ENCODE measurements at places on chromosomes 13 and 19. TPM values are rescaled to one million over a fixed set of nuclear protein-coding genes. Genes with fewer than 3 reads are reported as not detected.

DNA sequence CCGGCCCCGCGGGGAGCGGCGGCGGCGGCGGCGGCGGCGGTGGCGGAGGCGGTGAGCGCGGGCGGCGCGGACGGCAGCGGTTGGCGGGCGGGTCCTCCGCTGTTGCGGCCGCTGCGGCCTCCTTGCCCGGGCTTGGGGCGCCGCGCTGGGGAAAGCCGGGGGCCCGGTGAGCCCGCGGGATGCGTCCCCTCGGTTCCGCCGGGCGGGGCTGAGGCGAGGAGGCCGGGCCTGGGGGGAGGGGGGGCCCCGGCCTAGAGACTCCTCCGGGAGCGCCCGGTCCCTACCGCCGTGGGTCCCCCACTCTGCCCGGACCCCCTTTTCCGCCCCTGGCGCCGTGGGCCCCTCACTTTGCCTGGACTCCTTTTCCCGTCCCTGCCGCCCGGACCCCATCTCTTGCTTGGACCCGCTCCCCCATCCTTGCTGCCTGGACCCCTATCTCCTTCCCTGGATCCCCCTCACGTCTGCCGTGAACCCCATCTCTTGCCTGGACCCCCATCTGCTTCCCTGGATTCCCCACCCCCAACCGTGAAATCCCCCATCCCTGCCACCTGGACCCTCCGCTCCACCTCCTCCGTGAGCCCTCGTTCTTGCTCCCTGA lies 28.6 kb upstream of the NDUFS7 start:
- DNase-seq = no peak

GRCh38 chr19:28633319-28634018 lies 579.5 kb downstream of the UQCRFS1 start:
- DNase-seq = no peak

- DNase-seq = no peak
Measured at GRCh38 chr19:2289714-2290435, 7.9 kb upstream of the PEAK3 start.

- no peak for DNase-seq
Measured at GRCh38 chr19:46308510-46308909, 11.7 kb downstream of the HIF3A start.

DNA sequence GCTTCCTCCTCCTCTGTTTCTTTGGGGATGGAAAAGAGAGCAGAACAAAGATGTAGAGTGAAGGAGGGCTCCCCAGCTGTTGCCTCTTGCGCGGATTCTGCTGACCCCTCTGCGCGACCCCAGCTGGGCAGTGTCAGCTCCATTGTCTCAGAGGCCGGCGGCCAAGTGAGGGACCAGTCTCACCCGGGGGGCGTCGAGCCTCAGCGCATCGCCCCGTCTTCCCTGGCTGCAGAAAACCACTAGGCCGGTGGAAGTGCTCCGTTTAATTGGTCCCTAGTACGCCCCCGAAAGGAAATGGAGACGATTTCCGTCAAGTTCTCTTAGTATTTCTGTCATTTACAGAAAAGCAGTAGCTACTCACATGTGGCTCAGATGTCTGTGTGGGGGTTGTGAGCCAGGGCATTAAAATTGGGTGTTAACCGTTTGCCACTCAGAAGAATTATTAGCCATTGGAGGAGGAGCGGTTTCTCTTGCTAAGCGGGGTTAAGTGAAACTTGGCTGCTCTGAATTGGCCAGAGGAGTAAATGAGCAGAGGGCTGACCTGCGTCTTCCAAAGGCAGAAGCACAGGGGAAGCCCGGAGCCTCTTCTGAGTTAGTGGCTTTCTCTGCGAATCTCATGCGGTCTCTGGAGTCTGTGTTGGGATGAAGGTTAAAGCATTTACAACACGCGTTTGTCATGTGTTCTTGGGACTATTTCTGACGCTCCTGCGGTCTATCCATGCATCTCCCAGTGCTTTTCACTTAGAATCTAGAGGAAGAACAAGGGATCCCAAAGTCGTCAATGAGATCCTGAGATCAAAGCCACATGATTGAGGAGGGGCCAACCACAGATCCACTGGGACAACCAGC lies 132.8 kb upstream of the MYO16 start:
- DNase-seq = no peak

The SLC25A41 gene
- 0.23 TPM for polyA plus RNA-seq

The NOVA2 gene
- polyA plus RNA-seq = 3.6 TPM

GRCh38 chr19:7982651-7983099 lies 22.8 kb downstream of the ELAVL1 start:
- DNase-seq = no peak

DNA sequence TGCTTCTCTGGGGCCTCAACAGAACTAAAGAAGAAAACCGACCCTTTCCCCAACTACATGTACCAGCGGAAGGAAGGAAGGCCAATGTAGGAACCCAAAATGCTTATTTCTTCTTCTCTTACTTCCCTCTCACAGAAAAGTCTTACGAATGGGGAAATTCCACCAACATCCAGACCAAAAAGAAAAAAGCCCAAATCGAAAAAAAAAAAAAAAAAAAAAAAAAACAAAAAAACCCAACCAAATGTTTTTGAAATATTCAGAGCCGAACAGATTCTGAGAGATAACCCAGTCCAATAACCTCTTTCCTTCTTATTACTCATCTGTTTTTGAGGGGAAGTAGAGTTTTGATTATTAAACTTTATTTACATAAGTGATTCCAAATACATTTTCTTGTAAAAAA lies 3.9 kb downstream of the PPM1N start:
- DNase-seq = no peak

- no peak for DNase-seq
Measured at GRCh38 chr19:45591004-45591637, 6.5 kb upstream of the OPA3 start.

DNA sequence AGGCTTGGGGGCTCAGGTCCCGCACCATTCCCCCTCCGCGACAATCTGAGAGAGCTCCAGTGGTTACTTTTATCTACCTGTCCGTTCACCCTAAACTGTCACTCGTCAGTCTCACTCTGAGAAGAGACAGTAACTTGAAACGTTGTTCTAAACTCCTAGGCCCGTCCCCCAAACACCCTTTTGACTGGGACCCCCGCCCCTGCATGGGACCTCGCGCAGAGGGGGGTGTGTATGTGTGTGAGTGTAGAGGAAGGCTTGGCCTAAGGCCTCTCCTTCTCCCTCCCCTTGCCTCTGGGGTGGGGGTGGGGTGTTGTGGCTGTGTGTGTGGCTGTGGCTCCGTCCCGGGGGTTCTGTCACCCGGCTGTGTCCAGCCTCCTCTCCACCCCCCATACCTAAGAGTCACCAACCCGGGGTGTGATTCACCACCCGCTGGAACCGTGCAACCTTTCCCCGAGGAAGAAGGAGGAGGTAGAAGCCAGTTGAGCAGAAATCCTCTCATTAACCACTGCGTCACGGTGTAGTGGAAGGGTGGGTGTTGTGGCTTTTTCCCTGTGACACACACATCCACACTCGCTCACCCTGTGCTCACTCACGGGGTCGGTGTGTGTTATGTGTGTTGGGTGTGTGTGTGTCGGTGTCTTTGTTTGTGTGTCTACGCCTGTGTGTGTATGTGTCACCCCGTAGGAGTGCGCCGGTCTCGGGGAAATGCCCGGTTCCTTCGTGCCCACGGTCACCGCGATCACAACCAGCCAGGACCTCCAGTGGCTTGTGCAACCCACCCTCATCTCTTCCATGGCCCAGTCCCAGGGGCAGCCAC lies 2.4 kb downstream of the FOSB start:
- DNase-seq = no peak

DNA sequence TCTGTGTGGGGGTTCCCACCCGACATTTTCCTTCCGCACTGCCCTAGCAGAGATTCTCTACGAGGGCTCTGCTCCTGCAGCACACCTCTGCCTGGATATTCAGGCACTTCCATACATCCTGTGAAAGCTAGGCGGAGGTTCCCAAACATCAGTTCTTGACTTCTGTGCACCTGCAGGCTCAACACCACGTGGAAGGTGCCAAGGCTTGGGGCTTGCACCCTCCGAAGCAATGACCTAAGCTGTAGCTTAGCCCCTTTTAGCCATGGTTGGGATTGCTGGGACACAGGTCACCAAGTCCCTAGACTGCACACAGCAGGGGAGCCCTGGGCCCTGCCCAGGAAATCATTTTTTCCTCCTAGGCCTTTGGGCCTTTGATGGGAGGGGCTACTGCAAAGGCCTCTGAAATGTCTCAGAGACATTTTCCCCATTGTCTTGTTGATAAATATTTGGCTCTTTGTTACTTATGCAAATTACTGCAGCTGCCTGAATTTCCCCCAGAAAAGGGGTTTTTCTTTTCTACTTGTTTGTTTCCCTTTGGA lies 1004.8 kb downstream of the OLFM4 start:
- DNase-seq = no peak

The SWSAP1 gene
- 1.3 TPM for polyA plus RNA-seq

GRCh38 chr13:112446347-112446861 lies 70.2 kb downstream of the SPACA7 start:
- no peak for DNase-seq

DNA sequence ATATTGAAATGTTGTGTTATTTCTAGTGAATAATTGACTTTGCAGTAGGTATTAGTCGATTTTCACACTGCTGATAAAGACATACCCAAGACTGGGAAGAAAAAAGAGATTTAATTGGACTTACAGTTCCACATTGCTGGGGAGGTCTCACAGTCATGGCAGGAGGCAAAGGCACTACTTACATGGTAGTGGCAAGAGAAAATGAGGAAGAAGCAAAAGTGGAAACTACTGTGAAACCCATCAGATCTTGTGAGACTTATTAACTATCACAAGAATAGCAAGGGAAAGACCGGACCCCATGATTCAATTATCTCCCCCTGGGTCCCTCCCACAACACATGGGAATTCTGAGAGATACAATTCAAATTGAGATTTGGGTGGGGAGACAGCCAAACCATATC lies 9.9 kb upstream of the C5AR2 start:
- DNase-seq = no peak

Data from forelimb muscle (tissue), 1 donor.